Effector CD8-positive, alpha-beta T cell (primary cell): ENCODE measurements at places on chromosomes 3 and 15.

- no peak for DNase-seq
Measured at GRCh38 chr15:68213991-68214837, 9.1 kb upstream of the CALML4 start.

DNA sequence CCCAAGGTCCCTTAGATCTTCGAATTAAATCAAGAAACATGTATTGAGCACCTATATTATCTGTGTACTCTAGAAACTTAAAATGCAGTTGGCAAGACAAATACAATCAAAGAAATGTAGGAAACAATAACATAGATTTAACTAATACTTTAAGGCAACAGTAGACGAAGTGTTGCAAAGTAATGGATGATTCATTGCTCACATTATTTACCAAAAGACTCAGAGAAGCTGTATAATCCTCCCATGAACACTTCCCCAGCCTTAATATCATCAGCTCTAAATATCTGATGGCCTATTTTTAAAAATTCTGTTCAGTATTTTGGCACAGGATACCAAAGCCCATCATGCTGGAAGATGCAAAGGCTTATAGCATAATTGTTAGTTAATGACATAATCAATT lies 272.1 kb upstream of the TTC14 start:
- no peak for DNase-seq

DNA sequence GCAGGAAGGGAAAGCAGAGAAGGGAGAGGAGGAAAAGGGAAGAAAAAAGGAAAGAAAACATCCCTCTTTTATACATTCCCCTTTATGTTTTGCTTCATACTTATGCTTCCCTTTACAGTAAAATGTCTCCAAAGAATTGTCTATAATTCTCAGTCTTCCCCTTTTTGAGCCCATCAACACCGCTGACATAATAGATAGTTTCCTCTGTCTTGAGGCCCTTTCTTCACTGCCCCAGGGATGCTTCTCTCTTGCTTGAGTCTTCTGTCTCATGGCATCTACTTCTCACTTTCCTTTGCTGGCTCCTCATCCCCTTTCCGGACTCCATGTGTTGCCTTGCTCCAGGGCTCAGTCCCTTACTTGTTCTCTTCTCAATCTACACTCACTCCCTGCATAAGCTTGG lies 99.7 kb upstream of the DAZL start:
- DNase-seq = no peak

DNA sequence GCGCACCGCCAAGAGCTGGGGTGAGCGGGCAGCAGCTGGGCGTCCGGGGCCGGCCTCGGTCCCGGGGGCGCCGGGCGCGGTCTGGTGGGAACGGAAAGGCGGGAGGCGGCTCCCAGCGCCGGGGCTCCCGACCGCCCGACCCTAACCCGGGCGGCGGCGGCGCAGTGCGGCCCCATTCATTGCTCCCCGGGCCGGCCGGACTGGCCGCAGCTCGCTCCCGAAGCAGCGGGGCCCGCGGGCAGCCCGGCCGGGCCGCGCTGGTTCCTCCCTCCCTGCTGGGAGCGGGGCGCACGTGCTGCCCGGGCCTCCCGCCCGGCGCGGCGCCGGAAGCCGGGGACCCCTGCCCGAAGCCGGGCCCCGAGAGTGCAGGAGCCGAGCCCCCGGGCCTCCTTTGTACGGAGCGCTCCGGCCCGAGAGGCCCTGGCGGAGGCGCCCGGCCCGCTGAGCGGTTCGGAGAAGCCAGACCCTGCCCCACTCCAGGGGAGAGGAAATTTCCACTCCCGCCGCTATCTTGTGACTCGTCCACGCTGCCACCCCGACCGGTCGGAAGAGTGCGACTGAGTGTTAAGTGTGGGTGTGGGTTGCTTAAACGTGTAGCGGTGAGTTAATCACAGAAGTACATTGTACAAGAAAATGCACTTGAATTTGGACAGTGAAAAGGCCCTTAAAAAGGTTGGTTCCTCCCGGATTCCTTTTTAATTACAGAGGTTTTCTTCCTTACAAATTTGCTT lies 613 bp downstream of the ATP1B3 start:
- peak; percentile 12 for DNase-seq

- DNase-seq = no peak
Measured at GRCh38 chr15:82681371-82681770, 28.3 kb downstream of the AP3B2 start.

- no peak for DNase-seq
Measured at GRCh38 chr3:48215466-48215865, 7.8 kb upstream of the CAMP start.

DNA sequence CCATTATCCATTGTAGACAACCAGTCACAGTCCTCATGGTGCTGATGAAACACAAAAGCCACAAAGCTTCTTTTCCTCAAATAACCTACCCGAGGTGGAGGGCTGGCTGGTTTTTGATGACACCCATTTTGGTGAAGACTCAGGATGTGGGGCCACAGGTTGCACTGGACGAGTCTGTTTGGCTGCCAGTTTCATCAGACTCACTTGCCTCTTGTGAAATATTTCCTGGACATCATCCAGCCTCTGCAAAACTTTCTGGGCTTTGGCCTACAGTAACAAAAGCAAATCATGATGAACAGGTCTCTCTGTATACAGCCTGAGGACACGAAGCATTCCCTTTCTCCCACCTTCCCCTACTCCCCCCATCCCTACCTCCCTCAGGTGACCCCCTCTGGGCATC lies 42.2 kb downstream of the B3GNT5 start:
- no peak for DNase-seq

- no peak for DNase-seq
Measured at GRCh38 chr3:77063423-77063822, 23.5 kb downstream of the ROBO2 start.

- no peak for DNase-seq
Measured at GRCh38 chr3:151923901-151924300, 50.5 kb downstream of the SUCNR1 start.

GRCh38 chr3:193662757-193663322 lies 69.8 kb downstream of the OPA1 start:
- no peak for DNase-seq

DNA sequence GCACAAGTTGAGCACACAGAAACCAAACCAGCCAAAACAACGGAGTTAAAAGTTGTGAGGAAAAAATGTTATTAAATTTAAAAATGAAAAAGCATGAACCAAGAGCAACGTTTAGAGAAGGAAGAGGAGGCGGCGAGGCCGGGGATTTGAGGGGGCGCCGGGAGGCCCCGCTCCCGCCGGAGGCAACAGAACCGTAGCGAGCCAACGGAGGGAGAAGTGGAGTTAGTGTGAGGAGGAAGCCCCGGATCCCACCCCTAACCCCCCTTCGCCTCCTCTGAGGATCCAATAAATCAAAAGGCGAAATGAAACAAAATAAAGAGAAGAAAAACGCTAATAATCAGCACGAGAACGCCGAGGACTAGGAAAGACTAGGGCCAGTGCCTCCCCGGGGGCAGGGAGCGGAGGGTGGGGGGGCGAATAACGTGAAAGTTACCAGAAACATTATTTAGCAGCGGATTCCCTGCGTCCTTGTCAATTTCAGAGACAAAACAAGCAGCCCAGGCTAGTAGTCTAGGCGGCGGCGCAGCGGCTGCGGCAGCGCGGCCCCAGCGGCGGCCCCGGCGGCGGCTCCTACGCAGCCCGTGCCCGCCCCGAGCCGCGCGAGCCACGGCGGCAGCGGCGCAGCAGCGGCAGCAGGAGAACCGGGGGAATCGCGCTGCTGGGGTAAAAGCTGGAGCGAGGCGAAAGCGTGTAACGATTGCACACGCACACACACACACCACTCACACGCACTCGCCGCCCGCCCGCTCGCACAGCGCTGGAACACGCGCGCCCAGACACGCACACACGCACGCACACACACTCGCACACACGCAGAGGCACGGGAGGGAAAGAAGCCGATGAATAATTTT lies 1.7 kb downstream of the MEIS2 start:
- DNase-seq = no peak

DNA sequence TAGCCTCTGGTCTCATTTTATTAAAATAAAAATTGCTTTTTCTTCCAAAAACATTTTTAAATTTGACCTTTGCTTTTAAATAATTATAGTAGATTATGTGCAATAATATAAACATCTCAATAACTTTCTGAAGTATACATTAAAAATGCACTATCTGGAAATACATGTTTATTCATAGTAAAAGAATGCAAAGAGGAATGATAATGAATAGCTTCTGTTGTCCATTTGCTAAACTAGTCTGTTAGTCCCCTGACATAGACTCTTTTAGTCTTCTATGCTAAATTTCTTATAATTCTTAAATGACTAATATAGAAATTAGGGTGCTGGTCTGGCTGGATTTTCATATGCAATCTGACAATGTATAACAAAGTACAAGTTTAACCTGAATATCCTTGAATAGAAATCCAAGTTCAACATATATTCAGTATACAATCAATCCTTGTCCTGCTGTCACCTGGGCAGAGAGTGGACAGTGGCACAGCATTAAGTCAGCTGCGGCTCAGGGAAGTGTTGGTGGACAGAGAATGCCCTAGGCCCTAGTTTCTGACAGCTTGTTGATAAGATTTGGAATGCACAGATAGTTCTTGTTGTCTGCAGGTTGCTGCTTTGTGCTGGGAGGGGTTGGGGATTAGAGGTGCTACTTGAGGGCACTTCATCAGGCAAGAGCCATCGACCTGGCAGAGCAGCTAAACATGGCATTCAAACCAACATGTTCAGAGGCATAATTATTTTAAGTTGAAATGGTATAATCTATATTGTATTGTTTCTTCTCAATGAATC lies 161.7 kb downstream of the MBNL1 start:
- DNase-seq = no peak

DNA sequence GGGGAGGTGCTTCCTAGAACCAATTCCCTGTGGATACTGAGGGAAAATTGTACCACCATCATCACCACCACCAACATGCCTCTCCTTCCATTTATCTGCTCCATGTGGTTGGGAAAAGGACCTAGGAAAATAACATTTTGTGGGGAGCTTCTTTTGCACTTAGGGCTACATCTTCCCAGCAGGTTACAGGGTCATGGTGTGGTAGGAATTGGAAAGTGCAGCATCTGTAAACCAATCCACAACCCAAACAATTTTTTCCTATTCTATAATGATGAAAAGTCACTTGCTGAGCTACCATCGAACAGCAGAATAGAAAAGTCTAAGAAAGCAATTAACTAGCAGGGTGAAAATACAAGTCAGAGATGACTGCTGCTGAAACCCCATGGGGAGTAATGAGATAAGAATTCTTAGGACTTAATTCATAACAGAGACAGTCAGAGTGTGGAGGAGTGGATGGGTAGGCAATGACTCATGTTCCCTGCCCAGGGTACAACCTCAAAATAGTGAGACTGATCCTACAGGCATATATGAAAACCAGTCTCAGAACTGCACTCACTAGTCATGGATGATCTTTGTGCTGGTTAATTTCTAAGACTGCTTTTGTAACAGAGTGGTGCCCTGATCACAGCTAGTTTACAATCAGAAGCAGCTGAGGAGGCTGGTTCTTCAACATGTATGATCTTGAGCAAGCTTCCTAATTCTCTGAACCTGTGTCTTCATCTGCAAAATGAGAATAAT lies 38.1 kb upstream of the LEKR1 start:
- no peak for DNase-seq

GRCh38 chr3:148066802-148067201 lies 630.9 kb upstream of the AGTR1 start:
- DNase-seq = no peak

GRCh38 chr3:114858329-114858728 lies 288.8 kb downstream of the ZBTB20 start:
- no peak for DNase-seq

DNA sequence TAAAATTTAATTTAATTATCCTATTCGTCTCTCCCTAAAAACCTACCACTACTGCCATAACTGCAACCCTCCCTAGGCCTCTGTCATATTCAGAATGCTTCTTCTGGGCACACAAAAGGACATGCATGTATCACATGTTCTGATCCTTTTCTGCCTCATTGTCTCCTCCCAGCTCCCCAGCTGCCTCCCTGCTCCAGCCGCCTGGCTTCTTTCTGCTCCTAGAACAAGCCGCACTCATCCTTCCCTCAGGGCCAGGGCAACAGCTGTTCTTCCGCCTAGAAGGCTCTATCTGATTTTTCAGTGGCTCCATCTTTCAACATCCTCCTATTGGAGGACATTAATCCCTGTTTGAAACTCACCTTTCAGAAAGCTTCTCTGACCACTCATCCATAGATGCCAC lies 38.6 kb downstream of the TMED3 start:
- DNase-seq = no peak

DNA sequence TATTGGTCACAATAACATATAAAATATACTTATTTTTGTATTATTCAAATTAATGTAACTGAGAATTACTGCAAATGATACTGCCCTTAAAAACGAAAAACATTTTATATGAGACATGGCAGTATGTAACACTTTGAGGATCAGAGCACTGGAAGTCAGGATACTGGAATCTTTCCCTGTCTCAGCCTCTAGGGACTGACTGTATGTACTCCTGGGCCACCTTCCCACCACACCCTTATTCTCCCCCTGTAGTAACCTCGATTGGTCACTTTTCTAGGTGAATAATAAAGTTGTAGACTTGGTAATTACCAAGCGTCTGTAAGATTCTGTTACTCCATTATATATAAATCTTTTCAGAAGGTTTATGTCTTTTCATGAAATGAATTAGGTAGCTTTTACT lies 43.0 kb downstream of the LRRC49 start:
- no peak for DNase-seq

GRCh38 chr3:122678506-122678905 lies 2.1 kb upstream of the PARP14 start:
- no peak for DNase-seq

GRCh38 chr3:31275583-31275982 lies 257.1 kb upstream of the STT3B start:
- DNase-seq = no peak

GRCh38 chr3:106006001-106006400 lies 137.2 kb upstream of the CBLB start:
- no peak for DNase-seq

GRCh38 chr15:80275961-80276360 lies 23.9 kb upstream of the CTXND1 start:
- no peak for DNase-seq

- no peak for DNase-seq
Measured at GRCh38 chr3:143643905-143644304, 204.4 kb downstream of the SLC9A9 start.

DNA sequence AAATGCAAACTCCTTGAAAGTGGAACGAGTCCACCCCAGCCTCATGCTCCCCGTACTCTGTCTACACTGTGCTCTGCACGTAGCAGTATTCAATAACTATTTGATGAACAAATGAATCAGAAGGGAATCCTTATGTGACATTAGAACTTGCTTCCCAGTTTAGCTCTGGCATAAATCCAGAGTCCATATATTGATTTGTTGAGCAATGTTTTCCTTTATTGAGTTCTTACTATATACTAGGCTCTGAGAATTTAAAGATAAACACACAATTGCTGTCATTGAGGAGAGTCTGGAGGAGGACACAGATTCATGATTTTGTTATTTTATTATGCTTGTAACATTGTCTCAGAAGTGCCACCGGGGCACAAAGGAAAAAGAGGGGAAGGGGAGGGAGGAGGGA lies 71.1 kb upstream of the GATM start:
- DNase-seq = no peak

GRCh38 chr3:136624894-136625815 lies 127.0 kb downstream of the STAG1 start:
- no peak for DNase-seq

DNA sequence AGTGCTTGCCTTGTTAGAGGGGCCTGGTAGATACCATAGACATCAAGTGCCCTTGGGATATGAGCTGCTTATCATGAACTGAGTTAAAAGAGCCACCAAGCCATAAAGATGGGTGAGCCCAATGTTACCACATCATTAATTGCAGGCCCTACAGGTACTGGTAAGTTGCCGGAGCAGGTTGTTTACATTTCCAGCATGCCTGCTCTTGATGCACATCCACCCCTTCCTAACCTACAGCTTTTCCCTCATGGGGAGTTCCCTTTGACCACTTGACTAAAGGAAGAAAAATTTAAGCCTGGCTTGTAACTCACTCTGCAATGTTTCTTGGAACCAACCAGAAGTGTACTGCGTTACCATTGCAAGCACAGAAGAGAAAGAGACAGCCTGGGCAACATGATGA lies 24.7 kb upstream of the ULK4 start:
- DNase-seq = no peak
